ENCODE measurements at places on chromosomes 2 and 18. TPM values are rescaled to one million over a fixed set of nuclear protein-coding genes. Genes with fewer than 3 reads are reported as not detected.

- no peak for DNase-seq
These were observed 86.8 kb downstream of the MAIP1 start for GRCh38 chr2:200042102-200042735.

GRCh38 chr2:27148801-27149439 is at the start of gene TCF23:
Gene TCF23, plus strand, starts transcription at chr2:27149004. Its CDS starts 130 bp downstream, at chr2:27149134.
- DNase-seq = peak; percentile 44

GRCh38 chr2:65834062-65834461 is 401.7 kb upstream of the SPRED2 start:
- no peak for DNase-seq

DNA sequence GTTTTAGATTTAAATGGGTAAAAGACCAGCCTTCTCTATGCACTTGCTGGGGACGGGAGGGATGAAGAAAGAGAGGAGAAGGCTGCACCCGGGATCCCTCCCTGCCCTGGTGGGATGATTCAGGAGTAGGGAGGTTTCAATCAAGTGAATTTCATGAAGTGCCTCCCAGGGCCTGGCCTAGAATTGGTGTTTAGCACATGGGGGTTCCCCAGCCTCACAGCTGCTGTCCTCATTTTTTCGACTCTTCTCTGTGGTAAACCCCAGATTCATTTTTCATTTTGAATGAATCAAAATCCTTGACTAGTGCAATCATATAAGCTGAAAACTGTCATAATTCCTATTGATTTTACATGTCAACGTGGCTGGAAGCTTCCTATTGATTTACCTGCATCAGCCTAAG is 81.1 kb downstream of the LPIN1 start:
- DNase-seq = no peak

DNA sequence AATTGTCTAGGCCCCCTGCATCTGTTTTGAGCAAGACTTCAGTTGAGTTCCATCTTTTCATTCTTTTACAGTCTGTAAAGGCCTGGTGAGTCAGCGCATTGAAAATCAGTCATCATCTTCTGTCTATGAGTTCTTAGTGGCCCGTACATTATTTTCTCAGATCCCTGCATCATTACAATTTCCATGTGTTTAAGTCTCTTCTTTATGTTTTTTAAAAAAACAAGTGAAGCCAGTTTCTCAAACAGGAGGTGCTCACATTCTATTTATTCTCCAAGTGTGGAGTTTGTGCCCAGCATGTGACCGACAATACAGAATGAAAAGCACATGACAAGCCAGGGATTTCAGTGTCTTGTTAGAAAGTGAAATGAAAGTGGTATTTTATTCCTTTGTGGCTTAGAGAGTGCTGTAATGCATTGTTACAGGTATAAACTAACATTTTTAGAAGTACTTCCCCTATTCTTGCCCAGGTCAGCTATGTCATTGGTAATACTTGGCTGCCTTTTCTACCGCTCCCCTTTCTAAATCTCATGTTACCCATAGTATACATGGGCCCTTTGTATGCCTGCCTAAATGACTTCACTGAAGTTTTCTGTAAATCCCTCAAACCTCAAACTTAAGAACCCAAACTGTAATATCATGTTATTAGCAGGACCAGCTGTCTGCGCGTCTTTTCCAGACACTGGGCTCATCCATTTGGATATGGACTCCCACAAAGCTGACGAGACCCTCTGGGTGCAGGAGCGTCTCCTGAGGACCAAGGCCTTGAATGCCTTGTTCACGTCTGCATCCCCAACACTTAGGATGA is 67.6 kb downstream of the FEZ2 start:
- no peak for DNase-seq

DNA sequence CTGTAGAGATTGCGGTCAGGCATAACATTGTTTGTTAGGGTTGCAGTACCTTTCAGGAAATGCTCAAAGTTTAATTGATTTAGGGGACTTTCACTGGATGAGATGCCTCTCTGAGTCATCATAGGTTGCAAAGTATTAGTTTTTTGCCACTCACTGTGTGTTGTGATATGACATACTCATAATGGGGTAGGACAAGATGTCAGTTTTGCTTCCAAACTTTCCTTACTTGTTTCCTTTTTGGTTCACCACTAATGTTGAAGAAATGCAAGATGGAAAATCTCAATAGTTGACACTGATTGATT is 35.0 kb upstream of the PTH2R start:
- DNase-seq = no peak

- DNase-seq = no peak
These were observed 556.3 kb upstream of the CHAC2 start for GRCh38 chr2:53211201-53211774.

GRCh38 chr2:182715121-182715891 is 751 bp upstream of the DNAJC10 start:
- DNase-seq = no peak

DNA sequence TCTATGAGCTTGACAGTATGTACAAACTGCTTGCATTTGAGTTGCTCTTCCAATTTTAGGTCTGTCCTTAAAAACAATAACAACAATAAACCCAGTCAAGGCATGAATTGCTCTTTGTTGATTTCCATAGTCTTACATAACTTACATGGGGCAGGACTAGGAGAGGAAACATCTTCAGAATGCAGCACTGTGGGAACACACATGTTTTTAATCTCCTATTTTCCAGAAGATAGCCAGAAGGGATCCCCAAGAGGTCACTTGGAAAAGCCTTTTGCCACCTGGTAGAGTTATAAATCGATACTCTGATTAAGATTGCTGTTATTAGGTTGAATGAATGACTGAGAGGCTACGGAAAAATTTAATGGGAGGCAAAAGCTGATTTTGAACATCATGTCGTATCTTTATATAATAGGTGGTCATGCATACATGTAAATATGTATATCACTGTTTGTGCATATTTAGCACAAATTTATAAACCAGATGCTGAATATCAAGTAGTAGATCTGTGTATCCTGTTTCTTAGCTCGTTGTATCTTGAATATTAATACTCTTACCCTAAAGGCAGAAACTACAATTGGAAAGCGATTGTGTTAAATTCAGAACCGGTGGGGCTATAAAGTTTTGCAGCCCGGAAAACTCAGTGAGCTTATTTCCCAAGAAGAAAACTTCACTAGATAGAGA is 479.4 kb upstream of the TCF4 start:
- DNase-seq = no peak

DNA sequence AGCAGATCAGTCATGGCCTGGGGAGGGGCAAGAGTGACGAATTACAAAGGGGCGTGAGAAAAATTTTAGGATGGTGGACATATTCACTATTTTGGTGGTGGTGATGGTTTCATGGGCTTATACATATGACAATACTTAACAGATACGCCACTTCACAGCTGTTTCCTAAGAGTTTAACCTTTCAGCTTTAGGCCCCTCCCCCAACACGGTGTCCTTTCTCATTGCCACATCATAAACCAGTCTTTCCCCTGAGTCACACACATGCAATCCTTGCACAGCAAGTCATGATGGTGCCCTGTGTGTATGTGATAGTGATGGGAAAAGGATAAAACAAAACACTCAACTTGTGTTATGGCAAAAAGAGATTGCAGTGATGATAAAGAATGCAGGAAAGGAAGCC is 47.6 kb upstream of the IL1R1 start:
- no peak for DNase-seq

DNA sequence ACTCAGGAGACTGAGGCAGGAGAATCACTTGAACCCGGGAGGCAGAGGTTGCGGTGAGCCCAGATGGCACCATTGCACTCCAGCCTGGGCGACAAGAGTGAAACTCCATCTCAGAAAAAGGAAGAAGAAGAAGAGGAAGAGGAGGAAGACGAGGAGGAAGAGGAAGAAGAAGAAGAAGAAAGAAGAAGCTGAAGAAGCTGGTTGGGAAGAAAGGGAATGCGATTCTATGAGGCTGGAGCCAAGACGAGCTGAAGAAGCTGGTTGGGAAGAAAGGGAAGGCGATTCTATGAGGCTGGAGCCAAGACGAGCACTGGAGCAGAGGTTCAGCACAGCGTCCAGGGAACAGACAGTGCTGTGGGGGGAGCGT is 30.3 kb upstream of the TAF1B start:
- DNase-seq = no peak

DNA sequence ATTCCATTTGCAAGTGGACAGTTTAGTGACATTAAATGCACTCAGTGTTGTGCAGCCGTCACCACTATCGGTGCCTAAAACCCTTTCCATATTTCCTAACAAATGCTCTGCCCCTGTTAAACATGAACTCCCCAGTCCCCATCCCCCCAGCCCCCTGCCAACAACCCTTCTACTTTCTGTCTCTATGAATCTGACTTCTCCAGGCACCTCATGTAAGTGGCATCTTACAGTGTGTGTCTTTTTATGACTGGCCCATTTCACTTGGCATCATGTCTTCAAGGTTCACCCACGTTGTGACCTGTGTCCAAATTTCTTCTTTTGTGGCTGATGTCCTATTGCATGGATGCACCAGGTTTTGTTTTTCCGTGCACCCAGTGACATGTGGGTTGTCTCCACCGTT is 140.9 kb upstream of the GPC1 start:
- no peak for DNase-seq

- no peak for DNase-seq
These were observed 30.4 kb upstream of the CASP10 start for GRCh38 chr2:201152517-201152916.

GRCh38 chr2:216142540-216142939 is 33.4 kb downstream of the XRCC5 start:
- DNase-seq = no peak

DNA sequence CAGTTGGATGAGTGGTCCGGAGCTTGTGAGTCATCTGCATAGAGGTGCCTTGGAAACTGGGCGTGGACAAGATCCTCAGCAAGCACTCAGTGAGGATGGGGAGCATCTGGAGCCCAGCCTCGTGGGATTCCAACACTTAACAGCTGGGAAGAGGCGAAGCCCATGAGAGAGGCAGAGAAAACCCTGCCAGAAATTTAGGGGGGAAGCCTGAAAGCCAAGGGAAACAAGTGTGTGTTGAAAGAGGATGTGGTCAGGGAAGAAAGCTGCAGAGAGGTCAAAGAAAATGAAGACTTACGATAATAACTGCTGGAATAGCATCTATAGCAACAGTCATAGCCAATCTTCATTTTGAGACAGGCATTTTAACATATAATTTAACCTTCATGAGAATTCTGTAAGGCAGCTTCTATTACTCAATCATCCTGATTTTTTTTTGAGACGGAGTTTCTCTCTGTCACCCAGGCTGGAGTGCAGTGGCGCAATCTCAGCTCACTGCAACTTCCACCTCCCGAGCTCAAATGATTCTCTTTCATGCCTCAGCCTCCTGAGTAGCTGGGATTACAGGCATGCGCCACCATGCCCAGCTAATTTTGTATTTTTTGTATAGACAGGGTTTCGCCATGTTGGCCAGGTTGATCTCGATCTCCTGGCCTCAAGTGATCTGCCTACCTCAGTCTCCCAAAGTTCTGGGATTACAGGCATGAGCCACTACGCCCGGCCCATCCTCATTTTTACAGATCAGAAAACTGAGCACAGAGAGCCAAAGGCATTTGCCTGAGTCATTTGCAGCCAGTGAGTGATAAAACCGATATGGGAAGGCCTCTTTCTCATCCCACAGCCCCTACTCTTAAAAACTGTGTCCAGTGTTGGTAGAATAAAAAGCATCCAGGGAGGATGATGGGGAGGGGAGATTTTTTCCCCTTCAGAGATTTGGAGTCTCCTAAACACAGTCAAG is 214.4 kb upstream of the EPAS1 start:
- peak; percentile 76 for DNase-seq

DNA sequence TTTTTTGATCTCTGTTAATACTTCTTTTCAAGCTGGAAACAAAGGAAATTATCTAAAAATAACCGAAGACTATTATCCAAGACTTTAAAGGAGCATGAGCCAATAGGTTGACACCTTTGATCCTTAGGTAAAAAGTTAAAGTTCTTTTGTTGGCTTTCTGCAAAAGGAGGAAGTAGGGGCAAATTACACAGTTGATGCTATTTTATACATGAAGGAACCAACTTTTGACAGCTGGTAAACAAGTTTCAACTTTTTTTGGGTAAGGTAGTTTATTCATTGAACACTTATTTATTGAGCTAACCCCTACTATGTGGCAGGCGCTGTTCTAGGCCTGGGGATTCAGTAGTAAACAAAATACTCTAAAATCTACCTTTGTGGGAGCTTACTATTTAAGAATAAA is 66.6 kb upstream of the ZEB2 start:
- no peak for DNase-seq

- DNase-seq = no peak
These were observed 141.2 kb downstream of the LRATD1 start for GRCh38 chr2:14773696-14774095.

GRCh38 chr2:121900391-121900790 is 144.9 kb downstream of the TSN start:
- no peak for DNase-seq

DNA sequence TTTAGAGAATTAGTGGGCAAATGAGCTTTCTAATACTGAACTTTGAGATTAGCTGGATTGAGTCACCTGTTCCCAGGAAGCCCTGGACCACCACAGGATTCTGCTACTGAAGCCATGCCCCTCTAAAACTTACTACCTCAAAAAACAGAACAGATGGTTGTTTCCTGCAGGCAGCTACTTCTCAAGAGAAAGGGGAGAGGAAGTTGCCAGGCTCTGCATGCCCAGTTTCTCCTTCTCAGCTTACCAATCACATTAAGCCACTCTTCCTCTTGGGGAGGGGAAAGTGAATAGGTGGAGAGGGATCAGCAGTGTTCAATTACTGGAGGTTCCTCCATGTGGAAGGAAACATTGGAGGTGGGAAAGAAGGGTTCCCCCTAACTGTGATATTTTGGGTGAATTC is 24.9 kb upstream of the C1GALT1C1L start:
- no peak for DNase-seq

- DNase-seq = no peak
These were observed 118.0 kb upstream of the STPG4 start for GRCh38 chr2:47272905-47273758.

- DNase-seq = no peak
These were observed 292.5 kb downstream of the CNTNAP5 start for GRCh38 chr2:124317628-124318027.

- peak; percentile 61 for DNase-seq
These were observed 133.1 kb downstream of the NCKAP5 start for GRCh38 chr2:133434959-133435668.

- no peak for DNase-seq
These were observed 94.0 kb downstream of the PLB1 start for GRCh38 chr2:28589746-28590463.

GRCh38 chr2:129775952-129776653 is 203.4 kb upstream of the RAB6C start:
- no peak for DNase-seq

GRCh38 chr2:58138396-58139030 is 91.9 kb downstream of the VRK2 start:
- DNase-seq = no peak

- no peak for DNase-seq
These were observed 42.2 kb downstream of the SLC8A1 start for GRCh38 chr2:40409734-40410133.

- DNase-seq = no peak
These were observed 326.2 kb upstream of the LRATD1 start for GRCh38 chr2:14306268-14306861.

The LRRFIP1 gene
- 99.6 TPM for total RNA-seq

The RAB3GAP1 gene
- 38.9 TPM for total RNA-seq

The PSTPIP2 gene
- 3.2 TPM for total RNA-seq

The BOLA3 gene
- total RNA-seq = 91.6 TPM

The KLHL41 gene
- total RNA-seq = 92.0 TPM

The INHBB gene
- 3.7 TPM for total RNA-seq
